Activated naive CD4-positive, alpha-beta T cell treated with anti-CD3 and anti-CD28 coated beads, Interleukin-2, amount 50 U/mL, for 72 hours (primary cell): ENCODE measurements at places on chromosomes 4 and X. TPM values are rescaled to one million over a fixed set of nuclear protein-coding genes. Genes with fewer than 3 reads are reported as not detected.

OGT gene
- total RNA-seq = 362 TPM

CENPVL2 gene
- not detected for total RNA-seq

TMSB15B gene
- 6.4 TPM for total RNA-seq

ANXA10 gene
- not detected for total RNA-seq

RHOXF2B gene
- total RNA-seq = not detected

RENBP gene
- 16.1 TPM for total RNA-seq

MGAT4D gene
- not detected for total RNA-seq

HAND2 gene
- not detected for total RNA-seq

GRCh38 chrX:65196758-65197360, 220.6 kb upstream of the ZC4H2 start:
- no peak for DNase-seq

GRCh38 chr4:25421816-25422525, 44.9 kb downstream of the ANAPC4 start:
- DNase-seq = no peak

DNA sequence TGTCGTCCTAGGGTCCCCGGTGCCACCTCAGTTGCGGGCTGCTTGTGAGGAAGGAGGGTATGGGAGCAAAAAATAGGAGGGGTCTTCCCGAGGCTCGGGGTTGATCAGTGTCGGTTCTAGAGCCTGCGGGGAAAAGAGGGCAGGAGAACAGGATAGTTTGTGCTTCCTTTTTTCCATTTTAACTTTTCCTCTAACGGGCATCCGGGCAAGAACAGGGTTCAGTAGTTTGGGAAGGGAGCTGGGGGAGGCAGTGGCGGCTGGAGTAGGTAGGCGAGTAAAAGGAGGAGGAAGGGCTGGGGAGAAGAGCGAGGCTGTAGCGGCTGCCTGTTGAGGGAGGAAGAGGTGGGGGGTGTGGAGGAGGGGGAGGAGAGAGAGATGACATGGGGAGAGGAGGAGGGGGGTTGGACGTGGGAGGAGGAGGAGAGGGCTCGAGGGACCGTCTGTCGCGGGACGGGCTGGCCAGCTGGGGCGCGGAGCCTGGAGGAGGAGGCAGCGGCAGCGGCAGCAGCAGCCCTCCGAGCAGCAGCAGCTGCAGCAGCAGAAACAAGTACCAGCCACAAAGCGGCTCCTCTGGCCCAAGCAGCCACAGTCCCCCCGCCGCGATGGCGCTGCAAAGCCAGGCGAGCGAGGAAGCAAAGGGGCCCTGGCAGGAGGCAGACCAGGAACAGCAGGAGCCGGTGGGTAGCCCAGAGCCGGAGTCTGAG, at the start of gene SLC16A2:
SLC16A2 (plus strand) TSS at position 458 of the 704 bp plus-strand sequence; CDS start at position 603, 145 bp downstream.
- peak; percentile 15 for DNase-seq

DNA sequence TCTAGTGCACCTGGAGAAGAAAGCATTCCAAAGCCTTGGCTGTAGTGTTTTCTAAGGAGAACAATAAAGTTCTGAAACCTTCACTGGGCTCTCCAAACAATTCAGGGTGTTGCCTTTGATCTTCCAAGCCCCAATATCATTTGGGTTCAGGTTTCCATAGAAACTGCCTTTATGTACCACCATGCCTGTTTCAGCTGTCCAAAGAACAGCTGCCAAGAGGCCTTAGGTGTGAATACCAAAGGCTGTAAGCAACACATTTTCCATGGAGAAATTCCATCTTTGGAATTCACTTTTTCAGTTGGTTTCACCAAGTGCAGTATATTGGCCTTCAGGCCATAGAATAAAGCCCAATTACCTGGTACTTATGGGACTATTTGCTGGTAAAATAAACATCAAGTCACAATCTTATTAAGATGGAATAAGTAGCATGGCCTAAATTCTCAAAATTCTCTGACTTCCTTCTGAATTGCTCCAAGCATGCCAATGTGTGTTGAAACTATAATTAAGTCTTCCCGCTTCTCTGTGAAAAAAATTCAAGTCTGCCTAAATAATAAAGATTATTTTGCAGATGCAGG, 61.9 kb downstream of the COX18 start:
- no peak for DNase-seq

DNA sequence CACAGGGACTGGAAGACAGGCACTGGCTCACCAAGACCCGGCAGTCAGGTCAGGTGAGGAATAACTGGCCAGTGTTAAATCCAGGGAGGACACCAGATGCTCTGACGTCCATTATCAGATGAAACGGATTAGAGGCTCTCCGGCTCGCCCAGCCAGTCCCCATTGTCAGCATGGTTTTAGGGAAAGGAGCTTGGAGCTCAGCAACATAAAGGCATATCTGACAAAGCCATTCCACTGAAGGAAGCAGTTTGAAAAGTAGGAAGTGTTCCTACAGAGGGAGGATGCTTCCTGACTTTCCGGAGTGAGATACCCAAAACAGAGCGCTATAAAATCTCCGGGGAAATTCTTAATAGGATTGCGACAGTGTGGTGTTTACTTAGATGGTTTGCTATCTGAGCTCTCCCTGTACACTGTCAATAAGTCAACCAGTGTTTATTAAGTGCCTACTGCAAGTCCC, 14.8 kb downstream of the NDNF start:
- DNase-seq = no peak

DNA sequence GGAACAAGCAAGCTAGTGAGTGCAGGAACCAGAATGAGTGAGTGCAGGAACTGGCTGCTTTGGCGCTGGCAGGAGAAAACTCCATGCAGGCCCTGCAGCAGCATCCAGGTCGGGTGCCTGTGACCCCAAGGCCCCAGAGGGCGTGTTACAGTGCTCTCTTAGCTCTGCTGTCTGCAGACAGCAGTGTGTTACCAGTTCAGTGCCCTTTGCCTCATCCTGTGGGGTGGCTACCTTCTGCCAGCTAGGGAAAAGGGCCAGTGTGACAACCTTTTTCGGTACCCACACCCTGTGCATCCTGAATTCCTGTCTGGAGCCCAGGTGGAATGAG, 202.3 kb upstream of the SMIM31 start:
- DNase-seq = no peak

GRCh38 chrX:15616531-15616930, 15.8 kb upstream of the ACE2 start:
- no peak for DNase-seq

- no peak for DNase-seq
Measured at GRCh38 chr4:118884716-118885115, 3.9 kb upstream of the SYNPO2 start.

DNA sequence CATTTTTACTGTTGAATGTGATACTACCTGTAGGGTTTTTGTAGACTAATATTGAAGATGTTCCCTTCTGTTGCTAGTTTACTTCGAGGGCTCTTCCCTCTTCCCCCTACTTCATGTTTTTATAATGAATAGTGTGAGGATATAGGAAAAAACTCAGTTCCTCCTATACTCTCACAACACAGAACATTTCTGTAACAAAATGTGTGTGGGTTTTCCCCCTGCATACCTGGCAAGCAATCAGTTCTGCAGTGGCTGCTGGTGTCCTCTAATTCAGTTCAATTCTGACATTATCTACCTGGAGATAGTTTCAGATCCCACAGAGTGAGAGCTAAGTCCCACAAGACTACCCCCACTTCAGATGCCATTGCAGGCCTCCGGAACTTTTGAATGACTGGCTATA, 107.9 kb downstream of the KDM6A start:
- DNase-seq = no peak

DNA sequence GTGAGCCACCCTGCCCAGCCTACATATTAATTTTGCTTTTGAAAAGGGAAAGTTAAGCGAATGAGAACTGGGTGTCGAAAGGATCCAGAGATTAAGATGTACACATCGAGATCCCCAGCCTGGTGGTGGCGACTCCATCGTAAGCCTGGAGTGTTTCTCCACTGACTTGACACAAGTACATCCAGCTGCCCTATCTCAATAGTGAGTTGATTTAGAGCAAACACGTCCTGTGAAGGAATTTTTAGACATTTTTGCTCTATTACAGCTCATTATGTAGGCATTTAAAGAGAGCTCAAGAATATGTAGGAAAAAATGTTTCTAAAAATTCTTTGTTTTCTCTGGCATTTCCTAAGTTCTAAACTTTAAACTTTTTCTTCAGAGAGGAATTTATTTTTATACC, 11.7 kb upstream of the CLDN34 start:
- DNase-seq = no peak

- DNase-seq = no peak
Measured at GRCh38 chr4:101071241-101071640, 276.1 kb downstream of the PPP3CA start.

DNA sequence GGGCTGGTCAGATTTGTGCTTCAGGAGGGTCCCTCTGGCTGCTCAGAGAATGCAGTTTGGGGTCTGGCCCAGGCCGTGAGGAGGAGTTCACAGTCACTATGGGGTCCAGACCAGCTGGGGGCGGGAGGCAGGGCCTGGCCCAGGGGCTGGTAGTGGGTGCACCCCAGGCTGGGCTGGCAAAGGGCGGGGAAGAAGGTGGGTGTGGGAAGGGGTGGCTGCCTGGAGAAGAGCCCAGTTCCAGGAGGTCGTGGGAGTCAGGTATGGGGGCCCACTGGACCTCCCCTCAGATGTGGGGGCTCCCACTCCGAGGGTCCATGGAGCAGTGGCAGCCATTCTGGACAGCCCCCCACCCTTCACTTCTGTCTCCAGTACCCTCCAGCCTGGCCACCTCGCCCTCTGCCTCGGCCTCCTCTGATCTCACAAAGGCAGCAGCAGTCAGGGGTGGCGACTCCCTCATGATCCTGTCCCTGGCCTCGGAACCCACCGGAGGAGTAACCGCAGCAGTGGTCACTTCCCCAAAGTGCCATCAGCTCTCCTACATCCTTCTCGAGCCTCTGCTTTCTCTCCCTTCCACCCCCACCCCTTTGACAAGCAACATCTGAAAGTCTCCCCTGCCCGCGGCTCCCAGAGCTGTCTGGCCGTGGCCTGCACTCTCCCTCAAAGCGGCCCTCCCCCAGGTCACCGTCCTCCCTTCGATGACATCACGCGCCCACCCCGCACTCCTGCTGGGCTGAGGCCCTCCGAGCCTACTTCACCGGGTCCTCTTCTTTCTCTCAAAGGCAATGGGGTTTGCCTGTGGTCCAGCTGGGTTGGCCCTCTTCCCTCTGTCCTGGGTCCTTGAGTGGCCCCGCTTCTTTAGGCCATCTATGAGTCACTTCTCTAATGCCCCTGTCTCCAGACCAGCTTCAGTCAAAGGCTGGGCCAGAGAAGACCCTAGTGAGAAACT, 1.7 kb upstream of the SLC6A8 start:
- DNase-seq = no peak

- DNase-seq = no peak
Measured at GRCh38 chr4:91997045-91997444, 306.7 kb upstream of the GRID2 start.

DNA sequence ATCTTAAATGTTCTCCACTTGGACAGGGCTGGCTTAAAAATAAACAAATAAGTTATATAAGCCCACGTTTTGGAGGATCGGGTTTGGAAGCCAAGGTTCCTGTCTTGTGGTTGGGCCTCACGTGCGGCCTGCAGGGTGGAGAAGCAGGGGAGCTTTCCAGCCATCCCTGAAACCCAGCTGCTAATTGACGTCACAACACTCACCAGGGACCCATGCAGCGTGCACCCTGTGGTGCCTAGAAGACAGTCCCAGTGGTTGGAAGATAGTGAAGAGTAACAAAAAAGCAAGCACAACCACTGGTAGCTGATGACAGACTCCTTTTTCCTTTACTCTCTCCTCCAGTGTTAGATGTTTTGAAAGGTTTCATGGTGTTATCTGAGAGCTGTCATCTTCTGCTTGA, 142.0 kb upstream of the RBPJ start:
- DNase-seq = no peak

- no peak for DNase-seq
Measured at GRCh38 chrX:44975666-44976263, 102.8 kb downstream of the KDM6A start.

GRCh38 chr4:41784191-41784979, 35.9 kb upstream of the PHOX2B start:
- no peak for DNase-seq

DNA sequence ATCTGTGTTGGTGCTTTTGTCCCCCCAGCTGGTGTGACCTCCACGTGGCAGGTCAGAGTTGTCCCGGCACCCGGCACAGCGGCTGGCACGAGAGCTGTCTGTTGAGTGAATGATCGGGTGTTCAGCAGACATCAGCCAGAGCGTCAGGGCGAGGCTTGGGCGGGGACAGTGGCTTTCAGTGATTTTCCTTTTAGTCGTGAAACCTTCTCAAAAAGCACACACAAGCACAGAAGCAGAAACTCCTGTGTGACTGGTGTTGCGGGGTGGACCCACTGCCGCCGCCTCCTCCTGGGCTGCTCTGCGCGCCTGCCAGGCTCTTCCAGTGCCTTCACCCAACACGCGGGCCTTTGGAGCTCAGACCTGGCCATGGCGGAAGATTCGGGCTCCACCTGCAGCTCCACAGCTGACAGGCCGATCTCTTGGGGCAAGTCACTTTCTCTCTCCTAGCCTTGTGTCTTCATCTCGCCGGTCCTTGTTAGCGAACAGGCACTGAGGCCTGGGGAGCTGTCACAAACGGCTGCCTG, 51.4 kb upstream of the HGFAC start:
- DNase-seq = no peak

DNA sequence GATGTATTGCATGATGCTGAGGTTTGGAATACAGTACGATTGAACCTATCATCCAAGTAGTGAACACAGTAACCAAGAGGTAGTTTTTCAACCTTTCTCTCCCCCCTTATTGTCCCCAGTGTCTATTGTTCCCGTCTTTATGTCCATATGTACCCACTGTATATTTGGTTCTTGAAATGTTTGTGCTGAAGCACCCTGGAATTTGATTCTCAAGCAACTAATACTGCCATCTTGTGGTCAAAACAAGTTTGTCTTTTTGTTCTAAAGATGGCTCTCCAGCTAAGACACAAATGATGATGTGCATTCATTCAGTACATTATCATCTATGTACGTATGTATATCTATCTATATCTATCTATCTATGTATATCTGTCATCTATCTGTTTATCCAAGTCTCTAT, 33.5 kb upstream of the DCX start:
- no peak for DNase-seq

DNA sequence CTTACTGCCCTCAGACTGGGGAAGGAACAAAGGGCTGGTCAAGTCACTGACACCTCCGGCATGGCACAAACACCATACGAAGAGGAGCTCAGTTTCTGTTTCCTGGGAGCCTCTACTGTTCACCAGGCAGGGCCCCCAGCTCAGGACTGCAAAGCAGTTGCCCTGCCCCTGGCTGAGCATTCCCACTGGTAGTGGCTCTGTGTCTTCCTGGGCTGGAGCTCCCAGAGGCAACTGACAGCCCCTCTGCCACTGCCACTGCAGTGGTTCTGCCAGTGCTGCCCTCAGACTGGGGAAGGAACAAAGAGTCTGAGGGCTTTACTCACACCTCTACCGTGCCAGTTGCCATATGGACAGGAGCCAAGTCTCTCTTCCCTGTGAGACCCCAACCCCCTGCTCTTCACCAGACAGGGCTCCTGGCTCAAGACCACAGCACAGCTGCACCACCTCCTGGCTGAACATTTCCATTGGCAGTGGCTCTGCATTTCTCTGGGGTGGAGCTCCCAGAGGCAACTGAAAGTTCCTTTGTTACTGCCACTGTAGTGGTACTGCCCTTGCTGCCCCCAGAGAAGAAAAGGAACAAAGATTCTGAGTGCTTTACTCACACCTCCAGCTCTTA, 67.9 kb downstream of the SMARCA5 start:
- DNase-seq = no peak

- no peak for DNase-seq
Measured at GRCh38 chr4:119110121-119110520, 25.5 kb upstream of the MYOZ2 start.
